ENCODE measurements at places on chromosomes 11 and 22.

DNA sequence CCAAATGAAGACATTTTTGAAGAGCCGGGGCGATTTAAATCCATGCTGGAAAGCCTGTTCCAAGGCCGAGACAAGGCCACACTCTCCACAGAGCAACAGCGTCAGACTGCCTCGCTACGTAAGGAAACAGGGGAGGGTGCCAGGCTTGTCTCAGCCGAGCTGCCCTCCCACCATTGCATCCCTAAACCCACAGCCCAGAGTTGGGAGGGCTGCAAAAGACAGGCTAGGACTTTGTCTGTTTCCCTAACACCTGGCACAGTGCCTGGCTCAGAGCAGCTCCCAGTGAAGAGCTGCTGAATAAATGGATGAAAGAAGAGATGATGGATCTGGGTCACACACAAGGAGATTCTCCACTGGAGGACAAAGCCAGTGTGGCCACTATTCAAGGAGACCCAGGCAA, 51.3 kb upstream of the SCUBE2 start:
- DNase-seq, result no peak

DNA sequence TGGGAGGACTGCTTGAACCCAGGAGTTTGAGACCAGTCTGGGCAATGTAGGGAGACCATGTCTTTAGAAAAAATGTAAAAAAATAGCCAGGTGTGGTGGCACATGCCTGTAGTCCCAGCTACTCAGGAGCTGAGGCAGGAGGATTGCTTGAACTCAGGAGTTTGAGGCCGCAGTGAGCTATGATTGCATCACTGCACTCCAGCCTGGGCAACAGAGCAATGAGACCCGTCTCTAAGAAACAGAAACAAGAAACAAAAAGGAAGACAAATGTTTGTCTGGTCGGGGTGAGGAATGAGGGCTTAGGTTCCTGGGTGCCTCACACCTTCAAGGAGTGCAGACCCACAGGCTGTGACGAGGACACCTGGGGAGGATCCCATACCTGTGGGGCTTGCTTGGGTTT, 191.9 kb downstream of the CEP164 start:
- DNase-seq, result no peak

GRCh38 chr22:17665854-17666253, 27.3 kb downstream of the BCL2L13 start:
- no peak for DNase-seq

DNA sequence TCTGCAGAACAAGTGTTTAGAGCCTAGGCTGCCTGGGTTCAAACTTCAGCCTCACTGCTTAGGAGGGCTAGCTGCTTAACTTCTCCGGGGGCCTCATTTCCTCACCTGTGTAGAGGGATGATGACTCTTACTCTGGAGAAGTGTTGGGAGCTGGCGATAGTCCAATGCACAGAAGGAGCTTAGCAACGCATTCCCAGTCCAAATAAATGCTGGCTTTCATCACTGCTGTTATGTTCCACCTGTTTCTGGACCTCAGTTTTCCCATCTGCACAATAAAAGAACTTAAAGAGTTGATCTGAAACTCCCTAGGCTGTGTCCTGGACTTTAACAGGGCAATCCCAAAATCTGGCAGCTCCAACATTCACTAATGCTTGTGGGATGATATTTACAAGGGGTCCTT, 337.8 kb downstream of the MIAT start:
- no peak for DNase-seq

GRCh38 chr11:70641369-70641768, 243.0 kb downstream of the CTTN start:
- no peak for DNase-seq

- no peak for DNase-seq
Measured at GRCh38 chr11:12525466-12526055, 148.2 kb downstream of the PARVA start.

Data from GM20000 (cell line).